ENCODE measurements at places on chromosomes 13 and 19. TPM values are rescaled to one million over a fixed set of nuclear protein-coding genes. Genes with fewer than 3 reads are reported as not detected.

DNA sequence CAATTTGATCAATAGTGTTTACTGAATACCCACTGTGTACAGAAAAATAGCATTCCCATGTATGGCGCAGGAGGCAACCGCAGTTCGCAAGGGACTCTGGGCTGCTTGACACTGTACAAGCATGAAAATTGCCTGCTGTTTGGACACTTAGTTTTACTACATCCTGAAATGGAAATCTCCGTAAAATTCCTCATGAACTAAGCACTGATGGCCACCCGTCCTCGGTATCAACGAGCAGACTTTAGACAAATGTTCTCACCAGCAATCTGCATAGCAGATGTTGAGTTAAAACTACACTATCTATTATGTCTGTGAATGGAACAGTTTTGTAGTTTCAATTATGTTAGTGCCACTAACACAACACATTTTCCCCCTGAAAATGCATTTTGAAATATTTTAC, 294.7 kb downstream of the DCLK1 start:
- no peak overlapping the region for H3K4me3 ChIP-seq
- H3K4me1 ChIP-seq = no peaks in the 10 kb centered on the region
- H3K27ac ChIP-seq = no peak overlapping the region
- no peaks in the 10 kb centered on the region for H3K36me3 ChIP-seq
- H3K27me3 ChIP-seq = no peaks in the 10 kb centered on the region

DNA sequence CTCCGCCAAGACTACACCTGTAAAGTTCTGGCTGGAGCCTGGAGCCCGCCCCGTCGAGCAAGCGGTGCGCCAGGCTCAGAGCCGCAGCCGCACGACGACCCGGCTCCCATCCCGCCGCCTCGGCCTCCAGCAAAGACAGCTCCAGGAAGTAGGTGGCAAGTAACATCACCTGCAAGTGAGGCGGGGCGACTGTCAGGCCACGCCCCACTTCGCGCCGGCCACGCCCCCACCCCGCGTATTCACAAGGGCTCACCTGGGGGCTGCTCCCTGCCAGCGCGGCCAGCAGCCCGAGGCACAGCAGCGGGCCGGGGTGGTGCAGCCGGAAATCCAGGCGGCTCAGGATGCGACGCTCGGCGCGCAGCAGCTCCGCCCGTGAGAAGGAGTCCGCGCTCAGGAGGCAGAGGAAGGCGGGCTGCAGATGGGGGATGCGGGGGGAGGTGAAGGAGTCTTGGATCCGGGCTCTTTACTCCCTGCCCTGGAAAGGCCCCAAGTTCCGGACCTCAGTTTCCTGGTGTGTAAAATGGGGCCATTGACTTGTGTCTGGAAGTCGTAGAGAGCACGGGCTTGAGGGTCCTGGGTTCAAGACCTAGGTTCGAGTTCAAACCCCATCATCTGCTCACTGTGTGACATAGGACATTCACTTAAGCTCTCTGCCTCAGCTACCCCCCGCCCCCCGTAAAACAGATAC, 3.2 kb downstream of the CCNP start:
- H3K27me3 ChIP-seq = peaks cover 8% of the 10 kb centered on the region
- H3K4me3 ChIP-seq = no peak overlapping the region
- no peak overlapping the region for H3K27ac ChIP-seq
- H3K36me3 ChIP-seq = no peaks in the 10 kb centered on the region
- peaks cover 9% of the 10 kb centered on the region for H3K4me1 ChIP-seq

DNA sequence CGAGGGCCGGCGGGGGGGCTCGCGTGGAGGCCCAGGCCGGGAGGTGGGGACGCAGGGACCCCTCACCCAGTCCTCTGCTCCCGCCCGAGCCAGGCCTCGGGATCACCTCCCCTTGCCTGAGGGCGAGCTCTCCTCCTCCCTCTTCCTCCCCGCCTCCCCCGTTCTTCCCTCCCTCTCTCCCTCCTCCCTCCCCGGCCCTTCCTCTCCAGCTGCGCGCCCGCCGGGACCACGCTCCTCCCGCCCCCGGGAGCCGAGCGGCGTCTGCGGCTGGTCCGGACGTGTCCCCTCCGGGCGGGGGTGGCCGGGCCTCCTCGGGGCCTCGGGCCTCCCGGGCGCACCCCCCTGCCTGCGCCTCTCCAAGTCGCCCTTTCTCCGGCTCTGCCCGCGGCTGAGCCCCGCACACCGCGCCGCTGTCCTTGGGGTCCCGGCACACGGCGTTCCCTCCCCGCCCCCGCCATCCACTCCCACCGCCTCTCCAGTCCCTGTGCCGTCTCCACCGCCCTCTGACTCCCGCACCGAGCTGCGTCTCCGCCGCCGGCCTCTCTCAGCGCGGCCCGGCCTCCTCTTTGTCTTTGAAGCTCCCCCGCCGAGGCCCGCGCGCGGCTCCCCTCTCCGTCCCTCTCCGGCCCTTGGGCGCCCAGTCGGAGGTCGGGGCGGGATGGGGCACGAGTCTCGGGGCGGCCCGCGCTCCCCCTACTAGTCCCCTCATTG, 5.7 kb downstream of the SOX1 start:
- H3K36me3 ChIP-seq = no peaks in the 10 kb centered on the region
- DNase-seq = no peak
- no peak overlapping the region for H3K27ac ChIP-seq
- no peaks in the 10 kb centered on the region for H3K4me1 ChIP-seq
- peaks cover 85% of the 10 kb centered on the region for H3K27me3 ChIP-seq
- H3K4me3 ChIP-seq = no peak overlapping the region

DNA sequence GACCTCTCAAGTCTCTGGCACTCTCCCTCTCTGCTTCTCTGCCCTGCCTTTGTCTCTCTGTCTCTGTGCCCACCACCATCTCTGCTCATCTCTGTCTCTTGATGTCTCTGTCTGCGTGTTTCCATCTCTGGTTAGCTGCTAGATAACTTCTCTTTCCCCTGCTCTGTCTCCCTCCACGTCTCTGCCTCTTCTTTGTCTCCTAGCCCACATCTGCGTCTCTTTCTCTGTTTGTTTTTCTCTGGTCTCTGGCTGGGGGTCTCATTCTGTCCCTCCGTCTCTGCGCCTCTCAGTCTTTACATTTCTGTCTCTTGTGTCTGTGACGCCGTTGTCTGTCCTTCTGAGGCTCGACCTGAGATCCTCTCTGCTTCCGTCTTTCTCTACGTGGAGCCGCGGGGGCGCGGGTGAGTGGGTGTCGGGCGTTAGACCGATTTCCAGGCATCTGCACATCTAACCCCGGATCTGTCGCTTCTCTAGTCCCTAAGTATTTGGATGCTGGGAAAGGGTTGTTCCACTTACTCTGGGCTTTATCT, 386 bp downstream of the GIPR start:
- peak overlapping the region; percentile 45 for H3K4me3 ChIP-seq
- H3K27me3 ChIP-seq = peaks cover 22% of the 10 kb centered on the region
- DNase-seq = no peak
- no peaks in the 10 kb centered on the region for H3K36me3 ChIP-seq
- H3K4me1 ChIP-seq = peaks cover 18% of the 10 kb centered on the region
- no peak overlapping the region for H3K27ac ChIP-seq

GRCh38 chr13:51683597-51683996, 99.3 kb downstream of the WDFY2 start:
- peaks cover 2% of the 10 kb centered on the region for H3K4me1 ChIP-seq
- no peaks in the 10 kb centered on the region for H3K27me3 ChIP-seq
- no peaks in the 10 kb centered on the region for H3K36me3 ChIP-seq

DNA sequence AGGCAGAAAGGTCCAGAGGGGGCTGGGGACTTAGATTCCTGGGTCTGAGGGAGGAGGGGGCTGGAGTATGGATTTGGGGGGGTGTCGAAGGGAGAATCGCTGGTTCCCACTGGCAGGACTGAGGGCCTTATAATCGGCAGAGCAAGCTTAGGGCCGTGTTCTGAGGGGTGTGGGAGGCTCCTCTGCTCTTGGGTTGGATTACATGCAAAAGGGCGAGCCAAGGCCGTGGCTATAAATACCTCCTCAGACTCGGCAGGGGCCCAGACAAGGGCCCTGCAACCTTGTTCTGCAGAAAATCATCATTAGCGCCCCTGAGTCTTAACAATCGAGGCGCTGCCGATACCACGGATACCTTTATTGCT, 707 bp upstream of the MAMSTR start:
- no peaks in the 10 kb centered on the region for H3K27me3 ChIP-seq
- DNase-seq = no peak
- H3K36me3 ChIP-seq = no peaks in the 10 kb centered on the region
- peak overlapping the region; percentile 90 for H3K27ac ChIP-seq

- H3K4me1 ChIP-seq = no peaks in the 10 kb centered on the region
- H3K36me3 ChIP-seq = no peaks in the 10 kb centered on the region
- no peak overlapping the region for H3K27ac ChIP-seq
- DNase-seq = no peak
These were observed 471.9 kb downstream of the KCTD12 start for GRCh38 chr13:76414320-76414719.

DNA sequence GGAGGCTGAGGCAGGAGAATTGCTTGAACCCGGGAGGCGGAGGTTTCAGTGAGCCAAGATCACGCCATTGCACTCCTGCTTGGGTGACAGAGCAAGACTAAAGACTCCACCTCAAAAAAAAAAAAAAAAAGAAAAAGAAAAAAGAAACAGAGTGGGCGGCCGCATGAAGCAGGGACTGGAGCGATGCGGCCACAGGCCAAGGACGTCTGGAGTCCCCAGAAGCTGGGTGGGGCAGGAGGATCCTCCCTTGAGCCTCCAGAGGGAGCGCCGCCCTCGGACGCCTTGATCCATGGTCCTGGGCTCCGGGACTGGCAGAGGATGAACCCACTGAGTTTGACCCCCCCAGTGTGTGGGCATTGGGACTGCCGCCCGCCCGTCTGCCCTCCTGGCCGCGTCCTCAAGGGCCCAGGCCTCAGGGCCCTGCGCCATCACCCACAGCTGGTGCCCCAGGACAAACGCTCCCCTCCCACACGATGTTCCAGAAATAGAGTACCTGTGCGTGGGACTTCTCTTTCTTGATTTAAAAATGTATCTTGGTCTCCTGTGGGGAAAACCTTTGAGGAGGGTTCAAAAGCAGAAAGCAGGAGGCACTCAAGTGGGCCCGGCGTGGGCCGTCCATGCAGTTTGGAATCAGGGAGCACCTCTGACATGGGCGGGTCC, 15.5 kb downstream of the BTBD2 start:
- H3K4me1 ChIP-seq = no peaks in the 10 kb centered on the region
- H3K4me3 ChIP-seq = no peak overlapping the region
- H3K27me3 ChIP-seq = no peaks in the 10 kb centered on the region
- H3K36me3 ChIP-seq = peaks cover 28% of the 10 kb centered on the region
- no peak overlapping the region for H3K27ac ChIP-seq
- no peak for DNase-seq

DNA sequence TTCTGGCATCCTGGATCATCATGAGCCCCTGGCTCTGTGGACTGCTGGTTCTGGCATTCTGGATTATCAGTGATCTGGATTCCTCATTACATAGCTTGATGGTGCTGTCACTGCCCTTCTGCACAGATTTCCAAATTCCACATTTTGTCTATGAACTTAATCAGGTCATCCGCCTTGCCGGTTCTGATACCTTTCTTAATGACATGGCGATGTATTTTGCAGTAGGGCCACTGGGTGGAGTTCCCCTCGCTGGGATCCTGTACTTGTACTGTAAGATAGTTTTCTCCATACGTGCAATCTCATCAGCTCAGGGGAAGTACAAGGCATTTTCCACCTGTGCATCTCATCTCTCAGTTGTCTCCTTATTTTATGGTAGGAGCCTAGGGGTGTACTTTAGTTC, 24.4 kb upstream of the OR7C2 start:
- DNase-seq = no peak
- H3K27me3 ChIP-seq = peaks cover 10% of the 10 kb centered on the region
- no peak overlapping the region for H3K27ac ChIP-seq
- no peaks in the 10 kb centered on the region for H3K4me1 ChIP-seq

DNA sequence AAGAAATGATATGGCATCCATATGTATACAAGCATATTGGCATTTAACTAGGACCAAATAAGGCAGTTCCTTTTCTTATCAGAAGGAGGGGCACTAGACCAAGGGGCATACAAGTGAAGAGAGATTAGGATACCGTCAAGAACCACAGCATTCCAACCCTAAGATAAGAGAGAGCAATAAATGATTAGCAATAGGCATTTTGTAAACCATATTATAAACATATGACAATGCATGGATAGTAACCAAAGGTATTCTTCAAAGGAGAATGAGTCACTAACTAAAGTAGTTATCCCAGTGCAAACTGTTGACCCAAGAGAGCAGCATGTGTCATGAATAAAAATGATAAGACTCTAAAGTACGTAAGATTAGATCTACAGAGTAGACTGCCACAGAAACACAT, 500.9 kb upstream of the HTR2A start:
- no peak overlapping the region for H3K27ac ChIP-seq
- DNase-seq = no peak
- no peaks in the 10 kb centered on the region for H3K4me1 ChIP-seq
- H3K4me3 ChIP-seq = no peak overlapping the region
- H3K27me3 ChIP-seq = no peaks in the 10 kb centered on the region
- H3K36me3 ChIP-seq = no peaks in the 10 kb centered on the region

GRCh38 chr19:1093330-1093729, 1.8 kb downstream of the POLR2E start:
- peaks cover 18% of the 10 kb centered on the region for H3K4me1 ChIP-seq
- DNase-seq = no peak
- H3K27ac ChIP-seq = no peak overlapping the region
- no peaks in the 10 kb centered on the region for H3K36me3 ChIP-seq

- DNase-seq = no peak
- H3K27me3 ChIP-seq = no peaks in the 10 kb centered on the region
- no peaks in the 10 kb centered on the region for H3K4me1 ChIP-seq
- H3K27ac ChIP-seq = no peak overlapping the region
These were observed 81.5 kb upstream of the FAM216B start for GRCh38 chr13:42699912-42700311.

GRCh38 chr13:108154421-108154858, 60.9 kb downstream of the LIG4 start:
- DNase-seq = no peak
- H3K4me3 ChIP-seq = no peak overlapping the region
- no peaks in the 10 kb centered on the region for H3K36me3 ChIP-seq
- no peak overlapping the region for H3K27ac ChIP-seq
- H3K4me1 ChIP-seq = no peaks in the 10 kb centered on the region

DNA sequence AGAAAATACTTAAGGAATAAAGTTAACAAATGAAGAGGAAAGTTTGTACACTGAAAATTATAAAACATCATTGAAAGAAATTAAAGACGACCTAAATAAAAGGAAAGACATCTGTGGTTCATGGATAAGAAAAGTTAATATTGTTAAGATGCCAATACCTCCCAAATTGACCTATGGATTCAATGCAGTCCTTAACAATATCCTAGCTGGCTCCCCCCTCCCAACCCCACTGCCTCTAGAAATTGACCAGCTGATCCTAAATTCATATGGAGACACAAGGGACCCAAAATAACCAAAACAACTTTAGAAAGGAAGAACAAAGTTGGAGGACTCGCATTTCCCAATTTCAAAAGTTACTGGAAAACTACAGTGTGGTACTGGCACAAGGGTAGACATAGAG, 28.3 kb downstream of the ZNF45 start:
- DNase-seq = no peak
- no peak overlapping the region for H3K27ac ChIP-seq
- no peaks in the 10 kb centered on the region for H3K36me3 ChIP-seq
- H3K4me3 ChIP-seq = no peak overlapping the region

GRCh38 chr13:36770741-36771140, 48.3 kb upstream of the RFXAP start:
- no peaks in the 10 kb centered on the region for H3K27me3 ChIP-seq
- DNase-seq = no peak
- no peaks in the 10 kb centered on the region for H3K36me3 ChIP-seq
- no peaks in the 10 kb centered on the region for H3K4me1 ChIP-seq
- no peak overlapping the region for H3K27ac ChIP-seq
- no peak overlapping the region for H3K4me3 ChIP-seq

Gene LRRC63
- polyA plus RNA-seq = 0.44 TPM

Gene LHB
- polyA plus RNA-seq = 0.38 TPM

Gene ZNF415
- 42.0 TPM for polyA plus RNA-seq

Gene EDDM13
- polyA plus RNA-seq = 1.0 TPM

Gene COLGALT1
- 39.8 TPM for polyA plus RNA-seq

Gene MIA
- polyA plus RNA-seq = not detected

Gene RDH8
- polyA plus RNA-seq = not detected

Gene FBXO17
- polyA plus RNA-seq = 9.2 TPM

All from adrenal gland (tissue), 19 donors.